Natural killer cell treated with Interleukin-12 subunit alpha and Interleukin-12 subunit beta and Interleukin-15 and Interleukin-18, amount 100 ng/mL, for 72 hours (primary cell): ENCODE measurements at places on chromosomes 1 and 21. TPM values are rescaled to one million over a fixed set of nuclear protein-coding genes. Genes with fewer than 3 reads are reported as not detected.

The C1orf74 gene
- 3.0 TPM for total RNA-seq

The COL11A1 gene
- not detected for total RNA-seq

The OLFM3 gene
- total RNA-seq = not detected

The FGR gene
- total RNA-seq = 60.0 TPM

The KANK4 gene
- not detected for total RNA-seq

The CELA2B gene
- not detected for total RNA-seq

The ANGPTL1 gene
- total RNA-seq = not detected

The S100A4 gene
- total RNA-seq = 124 TPM

The TRIM67 gene
- not detected for total RNA-seq

The APOBEC4 gene
- not detected for total RNA-seq

The COL16A1 gene
- 1.6 TPM for total RNA-seq

The FCRL4 gene
- total RNA-seq = not detected

The PLCH2 gene
- total RNA-seq = 6.9 TPM

The ACOT7 gene
- 49.5 TPM for total RNA-seq

The TMEM79 gene
- 12.0 TPM for total RNA-seq

The PRELP gene
- total RNA-seq = not detected

The NBPF9 gene
- total RNA-seq = 20.0 TPM

The STIL gene
- total RNA-seq = 42.7 TPM

The FAM229A gene
- 13.4 TPM for total RNA-seq

The SLAMF9 gene
- total RNA-seq = not detected

The MEX3A gene
- total RNA-seq = 0.07 TPM

The MIXL1 gene
- total RNA-seq = not detected

The ARHGEF10L gene
- not detected for total RNA-seq

The PTPRC gene
- 761 TPM for total RNA-seq

The FAM163A gene
- total RNA-seq = not detected

The ST6GALNAC5 gene
- total RNA-seq = not detected

The SLC16A4 gene
- total RNA-seq = not detected

The TCHHL1 gene
- total RNA-seq = not detected

The CD1E gene
- not detected for total RNA-seq

The PLD5 gene
- not detected for total RNA-seq

The RORC gene
- total RNA-seq = 1.3 TPM

The FAM43B gene
- total RNA-seq = not detected

The OR2L5 gene
- total RNA-seq = not detected

The AADACL3 gene
- not detected for total RNA-seq

The OR2G6 gene
- total RNA-seq = not detected

The OR2AK2 gene
- not detected for total RNA-seq

The DPYD gene
- total RNA-seq = 33.9 TPM

The DBT gene
- 12.8 TPM for total RNA-seq

The PRAMEF1 gene
- total RNA-seq = not detected

The DDR2 gene
- total RNA-seq = 0.57 TPM

The LDLRAD1 gene
- not detected for total RNA-seq

The FMO1 gene
- not detected for total RNA-seq

The DYRK3 gene
- 8.8 TPM for total RNA-seq

The KLHDC8A gene
- not detected for total RNA-seq

The SMYD3 gene
- 26.9 TPM for total RNA-seq

The WNT9A gene
- total RNA-seq = not detected

The TLCD4 gene
- not detected for total RNA-seq

The OR2M3 gene
- total RNA-seq = not detected

The PPP2R5A gene
- total RNA-seq = 37.6 TPM

The ZBTB21 gene
- total RNA-seq = 13.0 TPM

The CLCA1 gene
- not detected for total RNA-seq
